Metanephros (tissue), 2 donors: ENCODE measurements at places on chromosomes 3 and 15. TPM values are rescaled to one million over a fixed set of nuclear protein-coding genes. Genes with fewer than 3 reads are reported as not detected.

Gene SERPINI2
- 0.82 TPM for total RNA-seq

Gene PRSS50
- total RNA-seq: 0.99 TPM

Gene CCDC80
- 44.0 TPM for total RNA-seq

Gene PLSCR2
- total RNA-seq: 0.47 TPM

Gene GMNC
- 4.5 TPM for total RNA-seq

Gene P2RY1
- 6.9 TPM for total RNA-seq

Gene FOXB1
- total RNA-seq: not detected

Gene XCR1
- total RNA-seq: 0.35 TPM

Gene CATSPER2
- total RNA-seq: 1.9 TPM

Gene SPATA12
- not detected for total RNA-seq

Gene PODXL2
- total RNA-seq: 37.0 TPM

Gene CYP8B1
- total RNA-seq: 0.35 TPM

Gene NRROS
- 7.6 TPM for total RNA-seq

Gene ZPLD1
- total RNA-seq: 0.12 TPM

Gene AHSG
- total RNA-seq: 1.3 TPM

Gene ZNF660
- total RNA-seq: 8.2 TPM

Gene NCEH1
- total RNA-seq: 4.8 TPM

Gene MUSTN1
- total RNA-seq: 11.9 TPM

Gene GRK7
- total RNA-seq: not detected

Gene ATP6V1A
- 87.5 TPM for total RNA-seq

Gene AGTR1
- 22.0 TPM for total RNA-seq

Gene CPN2
- 0.12 TPM for total RNA-seq

Gene GREM1
- total RNA-seq: 0.35 TPM
